ENCODE measurements at places on chromosomes 5 and 9. TPM values are rescaled to one million over a fixed set of nuclear protein-coding genes. Genes with fewer than 3 reads are reported as not detected.

PLAC8L1 gene
- not detected for total RNA-seq

HMGCS1 gene
- total RNA-seq: 34.1 TPM

ALDH1A1 gene
- 10.5 TPM for total RNA-seq

CDC20B gene
- 0.23 TPM for total RNA-seq

NUTM2G gene
- not detected for total RNA-seq

C5orf52 gene
- total RNA-seq: not detected

FOXD4 gene
- not detected for total RNA-seq

PCDHA10 gene
- under 0.01 TPM for total RNA-seq

LCN12 gene
- not detected for total RNA-seq

EDIL3 gene
- total RNA-seq: 29.7 TPM

PRDM9 gene
- not detected for total RNA-seq

CCL27 gene
- not detected for total RNA-seq

PCDHB15 gene
- 1.7 TPM for total RNA-seq

CA9 gene
- 0.15 TPM for total RNA-seq

MEF2C gene
- total RNA-seq: 36.9 TPM

LCP2 gene
- total RNA-seq: 5.7 TPM

RANBP3L gene
- total RNA-seq: not detected

DRD1 gene
- total RNA-seq: not detected

THBS4 gene
- 1.4 TPM for total RNA-seq

PCDHGA12 gene
- 10.5 TPM for total RNA-seq

PPIC gene
- 57.3 TPM for total RNA-seq

CARTPT gene
- total RNA-seq: not detected

SLC6A7 gene
- not detected for total RNA-seq

CCDC192 gene
- not detected for total RNA-seq

CTNNAL1 gene
- 44.9 TPM for total RNA-seq

MZB1 gene
- total RNA-seq: 0.29 TPM

SPATA31E1 gene
- not detected for total RNA-seq

NR2F1-AS1 gene
- 23.0 TPM for total RNA-seq

SLC4A9 gene
- 0.06 TPM for total RNA-seq

FSD1L gene
- total RNA-seq: 4.5 TPM

FAM114A2 gene
- total RNA-seq: 18.5 TPM

BSPRY gene
- total RNA-seq: not detected

Data from glomerular endothelial cell (primary cell).